ENCODE measurements at places on chromosomes 6 and 20. TPM values are rescaled to one million over a fixed set of nuclear protein-coding genes. Genes with fewer than 3 reads are reported as not detected.

DNA sequence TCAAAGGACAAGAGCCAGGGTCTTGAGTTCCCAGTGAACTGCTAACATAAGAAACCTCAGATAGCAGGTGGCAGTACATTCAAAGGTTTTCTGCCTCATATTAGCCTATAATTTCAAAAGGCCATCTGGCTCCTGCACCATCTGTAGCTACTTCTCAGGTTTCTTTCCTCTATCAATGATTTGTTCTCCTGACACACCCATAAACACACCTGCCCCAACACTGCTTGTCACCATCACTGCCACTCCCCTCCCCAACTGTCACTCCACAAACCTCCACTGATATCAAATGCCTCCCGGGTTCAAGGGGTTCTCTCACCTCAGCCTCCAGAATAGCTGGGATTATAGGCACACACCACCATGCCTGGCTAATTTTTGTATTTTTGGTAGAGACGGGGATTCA is 152.7 kb upstream of the SLC22A16 start:
- H3K27me3 ChIP-seq = no peaks in the 10 kb centered on the region
- no peak for DNase-seq
- H3K36me3 ChIP-seq = no peaks in the 10 kb centered on the region
- H3K4me1 ChIP-seq = peaks cover 17% of the 10 kb centered on the region

- H3K27me3 ChIP-seq = no peaks in the 10 kb centered on the region
- H3K4me3 ChIP-seq = no peak overlapping the region
- no peak overlapping the region for H3K27ac ChIP-seq
- H3K36me3 ChIP-seq = no peaks in the 10 kb centered on the region
- no peaks in the 10 kb centered on the region for H3K4me1 ChIP-seq
- peak; percentile 4 for DNase-seq
These were observed 287.6 kb downstream of the PHF3 start for GRCh38 chr6:63923139-63923739.

- H3K4me1 ChIP-seq = peaks cover 24% of the 10 kb centered on the region
- no peaks in the 10 kb centered on the region for H3K27me3 ChIP-seq
- peak overlapping the region; percentile 94 for H3K27ac ChIP-seq
- DNase-seq = peak; percentile 83
- peak overlapping the region; percentile 34 for H3K4me3 ChIP-seq
These were observed 204.5 kb downstream of the SYNDIG1 start for GRCh38 chr20:24673678-24674570.

The ENPP5 gene
- total RNA-seq = 5.3 TPM

DNA sequence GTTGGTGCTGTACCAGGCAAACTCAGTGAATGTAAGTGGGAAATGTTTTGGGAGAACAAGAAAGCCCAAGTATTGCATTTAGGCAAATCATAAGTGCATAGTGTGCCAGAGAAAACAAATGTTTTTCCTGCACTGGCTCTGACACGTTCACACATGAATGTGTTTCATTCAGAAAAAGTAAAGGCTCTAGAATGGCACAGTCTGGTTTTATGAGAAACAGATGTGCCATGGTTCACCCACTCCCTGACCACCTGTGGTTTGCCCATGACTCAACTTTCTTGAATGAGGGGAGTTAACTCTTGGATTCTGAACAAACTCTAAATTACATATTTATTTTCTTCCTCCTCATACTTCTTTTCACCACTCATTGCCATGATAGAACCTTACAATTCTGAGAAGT is 126.9 kb downstream of the KCNQ5 start:
- peak; percentile 62 for DNase-seq
- H3K36me3 ChIP-seq = no peaks in the 10 kb centered on the region
- H3K4me1 ChIP-seq = peaks cover 7% of the 10 kb centered on the region
- no peak overlapping the region for H3K4me3 ChIP-seq
- H3K27ac ChIP-seq = peak overlapping the region; percentile 60
- no peaks in the 10 kb centered on the region for H3K27me3 ChIP-seq

Measured in osteoblast (primary cell).